CD8-positive, alpha-beta T cell (primary cell): ENCODE measurements at places on chromosomes 5 and 9.

DNA sequence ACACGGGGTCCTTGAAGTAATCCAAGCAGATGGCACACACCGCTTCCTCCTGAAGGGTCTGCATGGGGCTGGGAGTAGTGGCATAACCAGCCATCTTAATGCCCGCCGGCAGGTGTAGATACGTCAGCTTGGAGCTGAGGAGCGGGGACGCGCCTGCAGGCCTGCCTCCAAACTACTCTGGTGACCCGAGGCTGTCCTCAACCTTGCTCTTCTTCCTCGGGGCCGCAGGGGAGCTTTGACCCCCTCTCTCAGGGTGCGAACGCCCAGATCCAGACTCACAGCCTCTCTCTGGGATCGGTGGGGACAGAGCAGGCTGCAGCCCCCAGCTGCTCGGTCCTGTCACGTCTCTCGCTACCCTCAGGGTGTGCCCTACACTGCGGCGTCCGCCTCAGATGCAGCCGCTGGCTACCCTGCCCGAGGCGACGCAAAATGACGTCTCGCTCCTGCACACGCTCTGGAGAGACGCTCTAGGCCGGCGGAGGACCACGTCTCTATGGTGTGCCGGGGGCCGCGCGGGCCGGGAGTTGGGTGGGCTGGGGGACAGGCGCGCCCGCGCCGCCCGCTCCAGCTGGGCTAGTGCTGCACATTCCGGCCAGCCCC, at the start of gene TRIM52:
Gene TRIM52 (minus strand): TSS at position 424 of the 600 bp plus-strand sequence. CDS start 330 bp downstream, at position 94.
- peak; percentile 81 for DNase-seq

GRCh38 chr9:110031511-110032173, 176.3 kb downstream of the C9orf152 start:
- no peak for DNase-seq

- DNase-seq: peak; percentile 60
Observed at GRCh38 chr9:111926421-111926875, 29.8 kb downstream of the UGCG start.

DNA sequence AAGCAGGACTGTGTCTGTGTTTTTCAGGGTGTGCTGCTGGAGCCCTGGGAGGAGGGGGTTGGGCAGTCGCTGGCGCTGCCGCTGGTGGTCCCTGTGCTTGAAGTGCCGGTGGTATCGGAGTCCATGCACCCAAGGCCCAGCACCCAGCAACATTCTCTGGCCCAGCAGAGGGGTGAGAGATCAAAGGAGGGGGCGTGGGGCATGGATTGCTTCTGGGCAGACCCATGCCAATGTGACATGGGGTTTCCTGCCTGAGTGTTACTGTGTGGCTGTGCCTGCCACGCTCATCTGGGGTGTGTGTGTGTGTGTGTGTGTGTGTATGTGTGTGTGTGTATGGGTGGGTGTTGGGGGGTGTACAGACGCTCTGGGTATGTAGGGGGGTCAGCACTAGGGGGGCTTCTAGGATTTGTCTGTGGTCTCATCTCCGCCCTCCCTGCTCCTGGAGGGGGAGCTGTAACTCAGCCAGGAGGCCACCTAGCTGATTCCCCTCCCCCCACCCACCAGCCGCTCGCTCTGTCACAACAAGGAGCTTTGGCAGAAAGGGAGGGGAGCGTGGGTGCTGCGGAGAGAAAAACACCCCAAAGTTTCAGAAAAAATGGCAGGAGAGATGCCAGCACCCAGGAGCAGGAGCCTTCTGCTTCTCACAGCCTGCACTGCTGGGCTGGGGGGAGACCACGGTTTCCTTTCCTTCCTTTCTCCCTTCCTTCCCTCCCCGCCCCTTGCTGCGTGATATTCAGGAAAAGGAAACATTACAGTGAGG, 35.9 kb upstream of the HSPA9 start:
- DNase-seq: no peak

- DNase-seq: no peak
Observed at GRCh38 chr5:67189931-67190330, 6.7 kb downstream of the CD180 start.

DNA sequence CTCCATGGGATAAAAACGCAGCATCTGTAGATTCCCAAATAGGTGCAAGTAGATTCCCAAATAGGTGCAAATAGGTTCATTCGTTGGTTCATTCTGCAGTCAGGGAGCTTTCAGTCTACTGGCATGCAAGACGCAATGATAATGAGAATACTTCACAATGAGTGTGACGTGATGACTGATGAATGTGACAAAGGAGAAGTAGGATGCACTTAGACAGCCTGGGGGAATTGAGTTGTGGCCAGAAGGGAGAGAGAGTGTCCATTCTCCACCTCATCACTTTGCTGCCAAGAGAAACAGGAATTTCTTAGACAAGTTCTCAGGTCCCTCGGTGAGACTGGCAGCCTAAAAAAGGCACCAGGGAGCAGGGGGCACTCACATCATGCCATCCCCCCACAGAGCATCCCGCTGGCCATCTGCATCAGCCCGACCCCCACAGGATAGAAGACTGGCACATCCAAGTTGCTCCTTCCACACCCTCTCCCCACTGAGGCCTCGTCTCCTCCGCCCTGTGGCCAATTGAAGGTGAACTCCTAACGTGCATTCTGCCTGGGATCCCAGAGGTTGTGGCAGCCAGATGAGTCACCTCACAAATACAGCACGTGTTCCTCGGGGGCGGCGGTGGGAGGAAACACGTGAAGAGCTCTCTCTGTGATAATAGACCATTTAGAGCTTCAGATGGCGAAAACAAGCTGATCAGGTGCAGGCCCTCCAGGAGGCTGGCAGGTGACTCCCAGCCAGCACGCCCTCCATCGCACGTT, 19.9 kb upstream of the KCNIP1 start:
- no peak for DNase-seq

- DNase-seq: no peak
Observed at GRCh38 chr9:136970361-136970760, 6.9 kb upstream of the PTGDS start.

DNA sequence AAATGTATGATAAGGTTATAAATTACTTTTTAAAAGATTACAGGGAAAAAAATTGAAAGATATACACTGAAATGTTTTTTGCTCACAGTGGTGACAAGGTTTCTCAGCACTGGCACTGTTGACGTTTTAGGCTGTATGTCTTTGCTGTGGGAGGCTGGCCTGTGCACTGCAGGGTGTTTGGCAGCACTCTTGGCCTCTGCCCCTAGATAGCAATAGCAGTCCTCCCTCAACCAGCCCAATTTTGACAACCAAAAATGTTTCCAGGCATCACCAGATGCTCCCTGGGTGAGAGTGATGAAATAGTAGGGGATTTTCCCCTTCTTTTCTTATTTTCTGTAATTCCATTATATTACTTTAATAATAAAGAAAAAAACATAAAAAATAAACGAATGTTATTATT, 3.3 kb downstream of the CD274 start:
- DNase-seq: no peak

DNA sequence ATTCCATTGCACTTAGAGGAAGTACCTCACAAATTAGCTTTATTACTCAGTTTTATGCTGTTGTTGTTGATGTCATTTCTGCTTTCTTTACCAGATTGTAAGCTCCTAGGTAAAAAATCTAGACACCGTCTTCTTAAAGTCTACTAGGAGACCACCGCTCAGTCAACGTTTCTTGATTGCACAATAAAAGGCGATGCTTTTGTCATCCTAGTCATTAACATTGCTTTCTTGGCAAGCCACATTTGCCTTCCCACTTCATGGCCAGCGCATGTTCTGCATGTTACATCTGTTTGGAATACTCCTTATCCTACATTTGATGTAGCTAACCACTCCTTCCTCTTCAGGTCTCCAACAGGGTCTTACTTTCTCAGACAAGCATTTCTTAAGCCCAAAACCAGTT, 464.0 kb upstream of the TUSC1 start:
- no peak for DNase-seq

- no peak for DNase-seq
Observed at GRCh38 chr9:82180711-82181110, 192.1 kb downstream of the SPATA31D1 start.

DNA sequence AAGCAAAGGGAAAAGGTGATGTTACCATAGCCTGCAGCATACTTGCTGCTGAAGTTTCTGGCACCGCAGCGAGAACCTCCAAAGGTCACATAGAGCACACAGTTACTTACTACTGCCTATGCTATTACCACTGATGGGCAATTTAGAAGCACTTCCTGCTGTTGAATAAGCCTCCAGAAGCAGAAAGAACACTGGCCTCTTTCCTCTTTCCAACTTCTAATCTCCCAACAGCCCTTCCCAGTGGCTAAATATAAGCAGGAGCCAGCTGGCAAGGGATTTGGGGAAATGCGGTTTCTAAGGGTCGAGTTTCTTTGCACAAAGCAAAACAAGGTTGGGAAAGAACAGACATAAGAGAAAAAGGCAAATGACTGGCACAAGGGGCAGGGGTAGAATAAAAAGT, 669.2 kb upstream of the ACO1 start:
- no peak for DNase-seq

DNA sequence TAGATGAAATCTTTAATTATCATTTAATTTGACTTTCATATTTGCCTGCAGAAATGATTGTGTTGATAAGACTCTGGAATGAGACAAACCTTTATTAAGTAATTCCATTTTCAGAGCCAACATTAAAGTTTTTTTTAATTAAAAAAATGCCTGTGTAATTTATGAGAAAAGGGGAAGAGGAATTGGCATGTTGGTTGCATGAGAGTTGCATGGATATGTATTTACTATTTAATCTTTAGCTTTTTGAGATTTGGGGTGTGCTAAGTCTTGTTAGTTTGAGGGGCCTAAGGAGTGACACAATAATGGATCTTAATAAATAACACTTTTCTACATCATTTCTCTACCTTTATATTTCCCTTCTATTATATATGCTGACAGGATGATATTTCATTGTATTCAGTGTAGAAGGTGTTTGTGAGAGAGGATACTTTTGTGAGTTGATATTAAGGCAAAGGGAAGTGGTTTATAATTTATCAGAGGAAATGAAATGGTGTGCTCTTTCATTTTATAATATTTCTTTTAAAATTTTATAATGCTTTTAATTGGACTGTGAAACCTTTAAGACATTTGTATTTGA, 54.9 kb downstream of the PIK3R1 start:
- DNase-seq: no peak

DNA sequence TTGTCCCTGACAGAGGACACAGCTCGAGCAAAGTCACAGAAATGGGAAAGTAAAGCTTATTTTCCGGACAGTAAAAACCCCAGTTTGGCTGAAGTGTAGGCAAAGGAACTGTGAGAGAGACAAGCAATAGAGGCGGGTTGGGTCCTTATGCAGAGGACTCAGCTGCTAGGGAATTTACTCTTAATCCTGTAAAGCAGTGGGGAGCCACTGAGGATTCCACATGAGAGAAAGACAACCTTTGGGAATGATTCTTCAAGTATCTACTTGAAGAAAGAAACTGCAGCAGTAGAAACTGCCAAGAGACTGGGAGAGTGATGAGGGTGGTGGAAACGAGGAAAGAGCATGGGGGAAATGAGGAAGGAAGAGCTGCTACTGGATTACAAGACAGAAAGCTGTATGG, 20.2 kb downstream of the ASTN2 start:
- DNase-seq: no peak

DNA sequence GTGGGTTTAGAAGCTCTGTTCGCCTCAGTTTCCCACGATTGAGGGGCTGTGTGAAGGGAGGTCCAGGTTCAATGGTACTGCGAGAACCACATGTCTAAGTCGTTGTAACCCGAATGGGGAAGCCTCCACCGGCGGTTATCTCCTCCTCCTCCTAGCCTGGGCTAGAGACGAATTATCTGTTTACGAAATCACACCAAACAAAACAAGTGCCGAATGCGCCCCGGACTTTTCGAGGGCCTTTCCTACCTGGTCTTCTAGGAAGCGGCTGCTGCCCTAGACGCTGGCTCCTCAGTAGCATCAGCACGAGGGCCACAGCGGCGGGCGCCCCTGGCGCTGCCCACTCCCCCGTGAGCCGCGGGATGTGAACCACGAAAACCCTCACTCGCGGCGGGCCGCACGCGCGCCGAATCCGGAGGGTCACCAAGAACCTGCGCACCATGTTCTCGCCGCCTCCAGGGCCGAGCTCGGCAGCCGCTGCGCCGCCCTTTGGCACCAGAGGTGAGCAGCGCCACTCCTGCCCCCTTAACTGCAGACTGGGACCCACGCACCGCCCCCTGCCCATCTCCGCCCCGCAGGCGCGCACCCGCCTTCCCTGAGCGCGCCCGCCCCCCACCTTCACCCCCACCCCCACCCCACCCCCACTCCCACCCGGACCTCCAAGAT, at the start of gene CDKN2A:
Gene CDKN2A (minus strand): TSS at position 500 of the 663 bp plus-strand sequence.
- peak; percentile 39 for DNase-seq

- DNase-seq: no peak
Observed at GRCh38 chr5:147081311-147081764, 153.5 kb upstream of the STK32A start.

GRCh38 chr5:159458217-159458711, 128.0 kb upstream of the IL12B start:
- DNase-seq: peak; percentile 26

GRCh38 chr5:78813906-78814530, 165.4 kb upstream of the LHFPL2 start:
- DNase-seq: no peak

GRCh38 chr5:148343046-148343407, 7.7 kb downstream of the SPINK9 start:
- no peak for DNase-seq

DNA sequence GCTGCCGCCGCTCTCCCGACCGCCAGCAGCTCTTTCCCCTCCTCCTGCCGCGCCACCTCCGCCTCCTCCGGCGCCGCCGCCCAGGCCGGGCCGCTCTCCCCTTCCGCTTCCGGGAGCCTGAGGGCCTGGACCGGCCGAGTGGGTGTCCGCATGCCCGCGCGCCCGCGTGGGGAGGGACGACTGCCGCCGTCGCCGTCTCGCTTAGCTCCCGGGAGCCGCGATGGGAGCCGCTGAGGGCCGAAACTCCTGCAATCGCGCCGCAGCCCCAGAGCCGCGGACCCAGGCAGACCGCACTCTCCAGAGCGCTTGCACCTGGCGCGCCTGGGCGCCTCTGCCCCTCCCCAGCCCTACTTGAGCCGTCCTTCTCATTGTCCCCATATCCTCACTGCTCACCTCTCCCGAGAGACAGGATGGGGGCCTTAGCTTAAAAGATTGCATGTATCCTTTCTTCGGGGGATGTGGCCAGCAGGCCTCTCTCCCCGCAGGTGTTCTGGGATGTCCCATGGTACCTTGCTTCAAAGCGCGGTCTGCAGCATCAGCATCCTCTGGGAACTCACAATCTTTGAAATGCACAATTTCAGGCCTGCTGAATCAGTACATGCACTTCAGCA, at the start of gene ZDHHC21:
Gene ZDHHC21 (minus strand): TSS at position 182 of the 611 bp plus-strand sequence. CDS start 19,092 bp downstream, outside the sequence.
- DNase-seq: peak; percentile 44

GRCh38 chr5:74326571-74327338, 313.8 kb downstream of the ENC1 start:
- DNase-seq: peak; percentile 29

- DNase-seq: no peak
Observed at GRCh38 chr5:168946363-168946762, 354.6 kb downstream of the SLIT3 start.

GRCh38 chr5:122412966-122413365, 100.9 kb downstream of the SNCAIP start:
- no peak for DNase-seq

DNA sequence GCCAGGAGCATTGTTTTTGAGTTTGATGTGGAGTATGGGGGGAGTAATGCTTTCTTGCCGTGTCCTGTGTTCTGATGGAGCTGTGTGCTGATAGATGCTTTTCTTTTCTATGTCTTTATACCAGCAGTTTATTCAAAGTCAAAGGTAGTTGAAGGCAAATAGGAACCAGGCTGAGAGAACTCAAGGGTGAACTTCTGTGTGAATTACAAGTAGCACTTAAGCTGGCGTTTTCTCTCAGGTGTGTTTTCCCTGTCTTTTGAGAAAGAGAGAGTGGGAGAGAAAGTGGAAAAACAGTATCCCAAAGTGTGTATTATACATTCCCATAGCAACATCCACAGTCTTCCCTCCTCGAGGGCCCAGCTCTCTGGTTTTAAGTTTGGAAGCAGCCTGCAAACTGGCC, 1.5 kb downstream of the TNFAIP8 start:
- no peak for DNase-seq
